SW 1271 (cell line): ENCODE measurements at places on chromosomes 11 and 22.

DNA sequence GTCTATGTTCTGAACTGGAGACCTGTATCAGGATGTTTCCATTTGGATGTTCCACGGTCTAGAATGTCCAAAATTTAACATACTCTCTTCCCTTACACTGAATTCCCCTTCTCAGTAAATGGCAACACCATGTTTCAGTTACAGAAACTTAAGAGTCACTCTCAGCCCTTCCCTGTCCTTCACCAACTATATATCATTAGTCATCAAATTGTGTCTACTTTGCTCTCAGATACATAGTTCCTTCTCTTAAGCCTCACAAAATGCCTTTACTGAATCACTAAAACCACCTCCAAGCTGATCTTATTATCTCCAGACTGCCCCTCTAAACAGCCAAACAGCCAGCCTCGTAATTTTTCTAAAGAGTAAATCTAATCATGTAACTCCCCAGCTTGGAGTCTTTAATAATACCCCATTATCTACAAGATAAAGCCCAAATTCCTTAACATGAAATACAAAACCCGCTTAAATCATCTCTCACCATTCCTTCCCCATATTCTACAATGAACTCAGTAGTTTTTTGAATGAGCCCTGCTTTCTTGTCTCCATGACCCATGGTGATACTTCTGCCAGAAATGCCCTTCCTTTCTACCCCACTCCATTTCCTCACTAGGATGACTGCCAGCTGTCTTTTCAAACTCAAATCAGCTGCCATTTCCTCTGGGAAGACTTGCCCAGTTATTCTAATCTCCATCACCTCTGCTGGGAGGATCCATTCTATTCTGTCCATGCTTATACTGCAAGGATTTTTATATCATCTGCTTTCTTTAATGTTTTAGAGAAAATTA lies 102.7 kb upstream of the ARHGAP42 start:
- no peak for DNase-seq

- DNase-seq: no peak
Measured at GRCh38 chr22:49203859-49204598, 623.6 kb downstream of the BRD1 start.

DNA sequence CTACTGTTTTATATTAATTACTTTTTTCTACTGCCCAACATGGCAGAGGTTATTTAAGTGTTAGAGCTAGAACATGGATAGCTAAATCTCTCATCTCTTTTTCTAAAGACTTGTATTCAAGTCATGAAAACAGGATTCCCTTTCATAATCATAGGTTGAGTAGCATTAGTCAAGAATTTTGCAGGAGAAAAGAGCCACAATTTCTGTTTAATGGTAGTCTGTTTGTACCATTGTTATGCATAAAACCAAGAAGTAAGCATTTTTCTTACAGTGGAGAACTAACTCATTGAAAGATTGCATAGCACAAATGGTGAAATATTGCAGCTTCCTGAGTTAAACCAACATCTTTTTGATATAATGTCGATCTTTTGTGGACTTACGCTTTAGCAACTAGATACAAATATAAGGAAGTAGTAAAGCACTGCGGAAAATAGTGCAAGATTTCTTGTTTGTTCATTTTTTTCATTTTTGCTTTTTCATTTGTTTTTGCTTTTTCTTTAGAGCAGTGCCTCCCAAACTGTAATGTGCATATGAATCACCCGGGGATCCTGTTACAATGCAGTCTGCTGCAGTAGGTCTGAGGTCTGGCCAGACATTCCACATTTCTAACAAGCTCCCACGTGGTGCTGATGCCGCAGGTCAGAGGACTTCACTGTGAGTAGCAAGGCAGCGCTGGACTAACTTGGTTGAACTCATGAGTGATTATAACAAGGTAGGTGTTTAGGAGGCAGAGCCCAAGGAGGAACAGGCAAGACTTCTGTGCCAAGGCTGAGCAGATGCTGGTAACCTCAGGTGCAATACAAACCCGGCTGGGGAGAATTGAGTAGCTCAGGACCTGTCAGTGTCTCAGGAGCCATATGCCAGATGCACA lies 4.6 kb downstream of the ETS1 start:
- DNase-seq: no peak

- no peak for DNase-seq
Measured at GRCh38 chr22:20957102-20957682, 9.9 kb upstream of the AIFM3 start.

- no peak for DNase-seq
Measured at GRCh38 chr11:1090600-1091331, 16.1 kb downstream of the MUC2 start.

- DNase-seq: no peak
Measured at GRCh38 chr11:2558397-2558796, 113.6 kb downstream of the KCNQ1 start.

DNA sequence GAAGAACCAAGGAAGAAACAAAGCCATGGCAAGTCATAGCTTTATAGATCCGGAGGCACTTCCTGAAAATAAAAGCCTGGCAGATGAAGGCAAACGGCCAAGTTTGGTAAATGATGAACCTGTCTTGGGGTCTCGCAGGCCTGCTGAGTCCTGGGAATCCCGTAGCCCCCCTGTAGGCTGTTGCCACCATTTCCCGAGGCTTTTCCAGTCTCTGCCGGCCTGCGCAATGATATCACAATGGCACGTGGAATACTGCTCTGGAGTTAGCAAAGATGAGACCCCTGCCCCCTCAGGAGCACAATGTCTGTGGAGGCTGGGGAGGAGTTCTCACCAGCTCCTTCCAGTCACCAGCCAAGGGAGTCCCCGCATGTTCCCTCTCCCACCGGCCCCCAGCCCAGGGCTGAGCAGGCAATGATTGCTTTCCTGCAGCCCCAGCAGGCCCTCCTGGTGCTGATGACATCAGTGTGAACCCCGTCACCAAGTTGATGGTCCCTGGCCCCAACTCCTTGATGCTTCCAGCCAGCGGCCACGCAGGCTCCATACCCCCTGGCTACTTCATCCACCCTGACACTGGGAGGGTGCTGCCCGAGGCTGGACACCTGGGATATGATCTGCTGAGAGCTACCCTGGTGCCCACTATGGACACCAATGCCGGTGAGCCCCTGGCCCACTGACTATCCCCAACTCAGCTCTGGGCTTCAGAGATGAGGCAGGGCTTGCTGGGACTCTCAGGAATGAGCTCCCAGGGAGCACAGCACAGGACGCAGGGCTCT lies 55.9 kb downstream of the BTG4 start:
- no peak for DNase-seq

DNA sequence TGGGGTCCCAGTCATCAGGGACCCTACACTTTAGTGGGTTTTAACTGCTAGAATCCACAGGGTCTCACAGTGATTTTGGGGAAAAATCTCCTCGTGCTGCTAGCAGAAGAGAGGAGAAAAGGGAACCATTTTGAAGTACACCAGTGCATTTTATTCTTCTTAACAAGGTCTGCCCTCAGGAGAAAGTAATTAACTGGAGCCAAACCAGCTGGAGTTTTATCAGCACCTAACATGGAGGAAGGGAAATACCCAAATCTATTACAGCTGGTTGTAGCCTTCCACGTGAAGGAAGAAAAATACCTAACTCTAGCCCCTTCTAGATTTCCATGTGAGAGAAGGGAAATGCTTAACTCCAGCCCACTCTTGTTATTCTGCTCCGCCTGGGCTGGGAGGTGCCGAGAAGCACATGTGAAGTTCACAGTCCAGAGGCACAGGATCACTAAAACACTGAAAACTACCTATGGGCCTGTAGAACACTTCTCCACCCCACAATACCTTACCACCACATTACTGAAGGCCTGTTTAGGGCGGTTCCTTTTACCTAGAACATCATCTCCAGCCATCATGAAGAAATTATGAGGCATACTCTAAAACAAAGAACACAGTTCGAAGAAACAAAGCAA lies 31.3 kb upstream of the TEAD1 start:
- no peak for DNase-seq

- DNase-seq: no peak
Measured at GRCh38 chr11:30310623-30311022, 12.3 kb upstream of the ARL14EP start.

DNA sequence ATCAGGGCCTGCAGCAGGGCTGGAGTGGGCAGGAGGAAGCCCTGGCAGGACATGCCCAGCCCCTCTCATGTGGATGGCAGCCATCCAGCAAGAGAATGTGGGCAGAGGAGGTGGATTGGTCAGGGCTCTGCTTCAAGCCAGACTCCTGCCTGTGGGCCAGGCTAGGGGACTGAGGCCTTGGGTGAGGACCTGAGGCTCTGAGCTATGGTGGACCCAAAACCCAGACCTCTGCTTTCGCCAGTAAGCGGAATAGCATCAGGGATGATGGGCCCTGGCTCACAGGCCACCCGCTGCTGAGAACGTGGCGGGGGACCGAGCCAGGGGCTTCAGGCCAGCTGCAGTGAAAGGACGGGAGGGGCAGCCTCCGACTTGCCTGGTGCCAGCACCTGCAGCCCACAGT lies 57.4 kb downstream of the LINC01488 start:
- no peak for DNase-seq

- no peak for DNase-seq
Measured at GRCh38 chr11:16630651-16631050, 107.8 kb upstream of the C11orf58 start.

DNA sequence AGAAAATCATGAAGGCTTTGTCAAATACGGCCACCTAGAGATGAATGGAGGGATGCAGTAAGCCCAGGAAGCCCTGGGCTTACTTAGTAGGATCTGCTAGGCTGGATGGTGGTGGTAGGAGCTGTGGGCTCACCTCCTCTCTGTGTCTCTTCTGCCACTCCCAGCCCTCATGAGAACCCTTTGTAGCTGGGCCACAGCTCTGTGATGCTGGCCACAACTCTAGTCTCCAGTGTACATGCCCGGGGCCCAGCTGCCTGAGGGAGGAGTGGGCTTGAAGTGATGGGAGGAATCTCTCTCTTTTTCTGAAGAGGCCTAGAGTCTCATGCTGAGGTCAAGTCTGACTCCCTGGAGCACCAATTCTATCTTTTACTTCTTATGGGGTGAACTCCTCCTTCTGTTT lies 32.4 kb upstream of the SYT13 start:
- no peak for DNase-seq

GRCh38 chr11:44615913-44616791 lies 50.7 kb downstream of the CD82 start:
- no peak for DNase-seq

DNA sequence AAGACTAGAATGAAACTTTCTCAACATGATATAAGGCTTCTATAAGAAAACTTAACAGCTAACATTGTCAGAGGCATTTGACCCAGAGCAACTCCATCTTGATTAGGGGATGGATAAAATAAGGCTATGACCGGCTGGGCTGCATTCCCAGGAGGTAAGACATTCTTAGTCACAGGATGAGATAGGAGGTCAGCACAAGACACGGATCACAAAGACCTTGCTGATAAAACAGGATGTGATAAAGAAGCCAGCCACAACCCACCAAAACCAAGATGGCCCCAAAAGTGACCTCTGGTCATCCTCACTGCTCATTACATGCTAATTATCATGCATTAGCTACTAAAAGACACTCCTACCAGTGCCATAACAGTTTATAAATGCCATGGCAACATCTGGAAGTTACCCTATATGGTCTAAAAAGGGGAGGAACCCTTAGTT lies 135.2 kb downstream of the TTC28 start:
- peak; percentile 23 for DNase-seq

- DNase-seq: no peak
Measured at GRCh38 chr11:67116758-67117105, 2.3 kb upstream of the KDM2A start.

- no peak for DNase-seq
Measured at GRCh38 chr11:10462746-10463300, 7.8 kb downstream of the AMPD3 start.

GRCh38 chr11:112859787-112860186 lies 101.4 kb upstream of the NCAM1 start:
- DNase-seq: no peak

- no peak for DNase-seq
Measured at GRCh38 chr11:131624531-131624930, 254.1 kb downstream of the NTM start.

DNA sequence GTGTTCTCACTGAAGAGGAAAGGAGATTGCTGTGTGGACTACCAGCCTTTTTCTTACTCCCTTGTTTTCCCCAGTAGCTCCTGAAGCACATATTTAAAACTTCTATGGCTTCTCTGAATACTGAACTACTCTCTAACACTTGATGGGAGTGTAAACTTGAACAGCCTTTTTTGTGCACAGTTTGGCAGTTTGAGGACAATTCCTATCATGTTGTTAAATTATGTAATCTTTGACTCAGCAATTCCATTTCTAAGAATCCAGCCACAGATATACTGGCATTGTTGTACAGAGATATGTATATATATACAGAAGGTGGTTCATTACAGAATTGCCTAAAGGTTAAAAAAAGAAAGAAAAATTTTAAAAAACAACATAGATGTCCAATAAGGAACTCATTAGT lies 47.1 kb upstream of the EED start:
- no peak for DNase-seq

- DNase-seq: no peak
Measured at GRCh38 chr22:27431896-27432295, 369.7 kb downstream of the MN1 start.

- no peak for DNase-seq
Measured at GRCh38 chr11:28003615-28004014, 104.3 kb downstream of the KIF18A start.

GRCh38 chr22:49609207-49609876 lies 218.3 kb downstream of the BRD1 start:
- DNase-seq: no peak

DNA sequence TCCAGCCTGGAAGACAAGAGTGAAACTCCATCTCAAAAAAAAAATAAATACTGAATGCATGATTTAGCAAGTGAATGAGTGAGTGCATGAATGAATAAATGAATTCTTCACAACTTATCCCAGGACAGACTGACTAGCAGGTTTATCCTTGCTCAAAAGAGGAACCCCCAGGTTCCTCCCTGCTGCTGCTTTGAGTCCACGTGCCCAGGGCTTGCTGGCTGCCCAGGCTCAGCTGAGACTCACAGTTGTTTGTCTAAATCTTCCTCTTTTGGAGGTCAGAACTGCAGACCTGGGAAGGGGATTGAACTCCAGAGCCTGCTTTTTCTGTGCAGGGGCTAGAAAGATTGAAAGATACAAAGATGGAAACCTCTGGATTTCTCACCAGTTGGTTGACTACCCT lies 117.4 kb upstream of the TMEM45B start:
- no peak for DNase-seq

DNA sequence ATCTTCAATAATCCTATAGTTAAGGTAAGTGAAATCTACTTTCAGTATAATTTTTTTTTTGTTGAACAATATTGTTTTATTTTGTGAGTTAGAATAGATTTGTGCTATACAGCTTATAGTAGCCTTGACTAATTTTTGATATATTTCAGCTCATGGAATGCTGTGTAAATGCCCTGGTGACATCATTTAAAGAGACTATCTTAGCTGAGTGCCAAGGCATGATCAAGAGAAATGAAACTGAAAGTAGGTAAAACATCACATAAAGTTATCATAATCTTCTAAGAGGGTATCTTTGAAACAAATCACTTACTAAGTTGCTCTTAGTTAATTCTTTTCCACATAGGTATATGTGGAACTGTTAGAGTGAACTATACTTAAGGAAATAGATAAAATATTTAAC lies 51.4 kb upstream of the ACAT1 start:
- DNase-seq: no peak

- DNase-seq: no peak
Measured at GRCh38 chr11:134978388-134979088, 566.5 kb upstream of the B3GAT1 start.

- DNase-seq: no peak
Measured at GRCh38 chr11:128708660-128709059, 14.8 kb downstream of the FLI1 start.

- DNase-seq: no peak
Measured at GRCh38 chr11:70456921-70457532, 58.7 kb downstream of the CTTN start.

GRCh38 chr11:118623269-118623655 lies 15.8 kb downstream of the PHLDB1 start:
- no peak for DNase-seq
